ENCODE measurements at places on chromosomes 3 and 15. TPM values are rescaled to one million over a fixed set of nuclear protein-coding genes. Genes with fewer than 3 reads are reported as not detected.

GRCh38 chr3:153856932-153857331, 264.3 kb upstream of the ARHGEF26 start:
- no peak for DNase-seq

GRCh38 chr3:55907616-55908015, 420.5 kb upstream of the WNT5A start:
- no peak for DNase-seq

DNA sequence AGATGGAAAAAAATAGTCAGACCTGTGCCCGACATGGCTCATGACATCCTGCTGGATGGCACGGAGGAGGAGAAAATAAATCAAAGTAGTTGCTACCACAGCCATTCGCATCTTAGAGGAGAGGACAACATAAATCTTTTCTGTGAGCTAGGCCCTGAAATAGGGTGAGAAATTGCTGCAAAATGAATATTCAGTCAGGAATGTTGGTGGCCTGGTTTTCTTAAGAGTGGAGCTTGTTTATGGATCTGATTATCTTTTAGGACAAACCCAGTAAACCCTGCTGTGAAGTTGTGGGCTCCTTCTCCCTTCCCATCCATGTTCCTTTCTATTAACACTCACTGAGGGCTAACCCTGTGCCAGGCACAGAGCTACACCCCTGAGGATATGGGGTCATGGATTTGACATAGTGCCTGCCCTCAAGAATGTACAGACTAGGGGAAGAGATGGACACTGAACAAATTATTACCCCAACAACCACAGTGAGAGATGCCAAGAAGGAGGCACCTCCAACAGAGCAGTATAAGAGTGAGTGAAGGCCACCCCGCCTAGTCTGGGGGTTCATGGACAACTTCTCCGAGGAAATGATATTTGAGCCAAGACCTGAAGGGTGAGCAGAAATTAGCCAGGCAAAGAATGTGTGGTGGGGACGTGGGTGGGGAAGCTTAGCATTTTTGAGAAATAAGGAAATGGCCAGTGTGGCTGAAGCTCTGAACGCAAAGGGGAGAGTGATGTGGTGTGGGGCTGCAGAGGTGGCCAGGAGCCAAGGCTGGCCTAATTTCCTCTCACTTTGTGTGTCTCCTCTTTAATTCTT, 68.9 kb upstream of the ARL8B start:
- no peak for DNase-seq

DNA sequence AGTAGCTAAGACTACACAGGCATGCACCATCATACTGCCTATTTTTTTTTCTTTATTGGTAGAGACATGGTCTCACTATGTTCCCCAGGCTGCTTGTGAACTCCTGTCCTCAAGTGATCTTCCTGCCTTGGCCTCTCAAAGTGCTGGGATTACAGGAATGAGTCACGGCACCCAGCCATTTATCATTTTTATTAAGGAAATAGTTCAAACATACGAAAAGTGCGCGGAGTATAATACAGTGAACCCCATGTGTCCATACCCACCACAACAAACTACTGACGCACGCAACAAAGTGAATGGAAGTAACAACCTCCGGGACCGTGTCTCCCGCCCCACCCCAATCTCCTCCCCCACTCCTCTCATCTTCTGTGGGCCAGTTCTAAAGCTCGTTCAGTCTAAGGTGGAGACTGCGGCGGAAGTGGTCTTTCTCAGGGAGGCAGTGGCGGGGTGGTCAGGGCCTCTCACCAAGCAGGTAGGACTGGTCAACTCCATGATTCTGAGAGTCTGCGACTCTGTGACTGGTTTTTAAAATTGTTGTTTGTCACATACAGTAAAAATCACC, 42.1 kb downstream of the DNAJB8 start:
- DNase-seq = no peak

The FBXO22 gene
- total RNA-seq = 47.6 TPM

DNA sequence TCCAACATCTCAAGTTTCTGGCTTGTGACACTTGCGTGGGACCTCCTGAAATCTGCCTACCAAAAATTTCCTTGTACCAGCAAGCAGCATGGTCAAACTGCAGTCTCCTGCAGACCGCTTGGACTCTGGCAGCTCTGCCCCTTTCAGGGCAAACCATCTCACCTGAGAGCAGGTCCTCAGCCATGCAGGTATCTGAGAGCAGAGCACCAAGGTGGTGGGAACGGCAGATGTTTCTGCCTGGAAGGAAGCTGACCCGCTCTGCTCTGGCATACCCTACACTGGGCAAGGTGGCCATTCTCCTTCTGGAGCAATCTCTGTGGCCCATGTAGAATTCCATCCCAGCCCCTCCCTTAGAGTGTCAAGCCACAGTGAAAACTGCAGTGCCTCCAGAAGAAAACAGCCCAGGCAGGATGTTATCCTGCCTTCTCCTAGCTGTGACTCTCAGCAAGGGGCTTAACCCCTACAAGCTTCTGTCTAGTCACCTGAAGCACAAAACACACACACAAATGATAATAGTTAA, 21.6 kb downstream of the MESD start:
- peak; percentile 54 for DNase-seq

The C3orf49 gene
- not detected for total RNA-seq

The CD86 gene
- total RNA-seq = not detected

The GUCA1C gene
- total RNA-seq = not detected

GRCh38 chr15:78767331-78767951, 43.8 kb downstream of the ADAMTS7 start:
- no peak for DNase-seq

- peak; percentile 59 for DNase-seq
Measured at GRCh38 chr3:55282994-55283393, 204.1 kb downstream of the WNT5A start.

GRCh38 chr15:98791046-98791701, 142.8 kb downstream of the IGF1R start:
- no peak for DNase-seq
